ENCODE measurements at places on chromosomes 1 and 21. TPM values are rescaled to one million over a fixed set of nuclear protein-coding genes. Genes with fewer than 3 reads are reported as not detected.

GRCh38 chr21:30900881-30901280 lies 19.5 kb upstream of the KRTAP11-1 start:
- no peak for DNase-seq

DNA sequence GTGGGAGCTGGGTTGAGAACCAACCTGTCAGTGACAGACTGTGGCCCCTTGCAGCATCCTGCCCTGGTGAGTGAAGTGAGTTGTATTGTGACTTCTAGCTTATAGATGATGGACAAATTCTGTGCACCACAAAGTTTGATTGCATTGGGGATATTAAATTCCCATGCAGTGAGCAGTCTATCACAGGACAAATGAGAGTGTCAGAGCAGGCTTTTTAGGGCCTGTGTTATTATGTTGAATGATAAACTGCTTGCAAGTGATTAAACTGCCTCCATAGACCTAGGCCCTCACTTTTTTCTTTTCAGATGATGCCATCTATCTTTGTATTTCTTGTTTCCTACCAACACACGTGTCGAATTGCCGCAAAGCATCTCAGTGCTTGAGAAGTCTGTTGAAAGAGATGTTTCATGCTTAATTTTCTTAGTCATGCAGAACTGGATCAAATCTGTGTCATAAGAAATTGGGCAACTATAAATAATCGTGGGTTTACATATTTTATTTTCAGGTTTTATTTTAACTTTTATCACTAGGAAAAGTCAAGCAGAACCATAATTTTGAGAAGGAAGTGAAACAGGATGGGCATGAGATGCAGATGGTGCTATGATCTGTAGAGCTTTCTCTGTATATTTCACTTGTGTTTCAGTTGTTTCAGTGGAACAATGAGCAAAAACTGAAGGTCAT lies 199.2 kb downstream of the S1PR1 start:
- DNase-seq = no peak

DNA sequence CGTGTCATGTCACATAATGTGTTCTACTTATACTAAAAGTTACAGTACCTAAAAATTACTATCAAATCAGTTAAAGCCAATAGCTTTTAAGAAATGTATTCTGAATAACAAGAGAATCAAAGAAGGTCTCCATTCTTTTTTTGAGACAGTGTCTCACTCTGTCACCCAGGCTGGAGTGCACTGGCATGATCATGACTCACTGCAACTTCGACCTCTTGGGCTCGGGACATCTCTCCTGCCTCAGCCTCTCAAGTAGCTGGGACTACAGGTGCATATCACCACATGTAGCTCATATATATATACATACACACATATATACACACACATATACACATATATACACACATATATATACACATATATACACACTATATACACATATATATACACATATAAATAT lies 20.1 kb downstream of the COP1 start:
- no peak for DNase-seq

- DNase-seq = no peak
Observed at GRCh38 chr1:47491341-47491753, 53.5 kb downstream of the FOXD2 start.

C8B gene
- total RNA-seq = not detected

WNT2B gene
- total RNA-seq = 0.23 TPM

TNFRSF1B gene
- total RNA-seq = 7.3 TPM

CA6 gene
- not detected for total RNA-seq

ZNF683 gene
- not detected for total RNA-seq

TTLL7 gene
- total RNA-seq = 0.67 TPM

All from Caki2 (cell line).